ENCODE measurements at places on chromosomes 2 and 18. TPM values are rescaled to one million over a fixed set of nuclear protein-coding genes. Genes with fewer than 3 reads are reported as not detected.

DNA sequence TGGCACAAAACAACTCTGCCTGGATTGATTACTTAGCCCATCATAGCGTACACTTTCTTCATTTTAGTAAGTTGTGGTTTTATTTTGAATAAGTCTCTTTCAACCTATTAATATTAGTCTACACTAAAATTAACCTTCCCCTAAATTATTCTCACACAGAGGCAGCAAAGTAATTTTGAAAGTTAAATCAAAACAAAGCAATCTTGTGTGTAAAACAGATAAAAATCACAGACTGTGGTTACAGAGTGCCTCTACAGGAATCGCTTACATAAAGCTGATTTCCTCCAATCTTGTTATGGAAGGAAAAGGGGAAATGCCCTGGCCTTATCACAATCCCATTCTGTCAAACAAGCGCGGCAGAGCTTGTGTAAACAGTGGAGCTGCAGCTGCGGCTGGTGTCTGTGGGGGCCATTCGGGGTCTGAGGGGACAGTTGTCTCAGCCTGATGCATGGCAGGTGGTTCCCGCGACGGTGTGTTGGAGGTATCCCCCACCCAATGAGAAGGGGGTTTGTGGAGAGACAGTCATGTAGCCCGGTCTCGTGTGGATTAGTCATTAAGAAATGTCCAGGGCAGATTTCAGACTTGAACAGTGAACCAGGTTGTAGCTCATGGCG, 42.1 kb downstream of the BCL2L11 start:
- no peak for DNase-seq

DNA sequence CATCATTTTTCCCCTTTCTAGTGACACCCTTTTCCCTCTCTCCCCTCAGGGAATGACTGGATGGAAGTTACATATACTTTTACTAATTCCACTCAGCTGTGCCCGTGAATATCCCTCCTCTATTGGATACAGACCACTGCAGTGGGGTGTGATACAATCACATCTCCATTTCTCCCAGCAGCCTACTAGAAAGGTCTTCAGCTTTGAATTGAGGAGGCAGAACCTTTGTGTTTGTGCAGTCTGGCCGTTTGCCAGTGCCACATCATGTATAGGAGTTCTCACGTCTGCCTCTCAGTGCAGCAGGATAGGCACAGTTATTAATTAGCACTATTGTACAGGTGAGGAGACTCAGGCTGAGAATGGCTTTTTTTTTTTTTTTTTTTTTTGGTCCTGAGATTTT, 16.4 kb downstream of the TNFRSF11A start:
- DNase-seq = no peak

Gene PRKAG3
- not detected for total RNA-seq

Gene ASPRV1
- 2.7 TPM for total RNA-seq

GRCh38 chr2:14324308-14324707, 308.2 kb upstream of the LRATD1 start:
- DNase-seq = no peak

GRCh38 chr18:9741793-9742523, 33.9 kb downstream of the RAB31 start:
- peak; percentile 69 for DNase-seq

Gene SCN3A
- total RNA-seq = 3.5 TPM

DNA sequence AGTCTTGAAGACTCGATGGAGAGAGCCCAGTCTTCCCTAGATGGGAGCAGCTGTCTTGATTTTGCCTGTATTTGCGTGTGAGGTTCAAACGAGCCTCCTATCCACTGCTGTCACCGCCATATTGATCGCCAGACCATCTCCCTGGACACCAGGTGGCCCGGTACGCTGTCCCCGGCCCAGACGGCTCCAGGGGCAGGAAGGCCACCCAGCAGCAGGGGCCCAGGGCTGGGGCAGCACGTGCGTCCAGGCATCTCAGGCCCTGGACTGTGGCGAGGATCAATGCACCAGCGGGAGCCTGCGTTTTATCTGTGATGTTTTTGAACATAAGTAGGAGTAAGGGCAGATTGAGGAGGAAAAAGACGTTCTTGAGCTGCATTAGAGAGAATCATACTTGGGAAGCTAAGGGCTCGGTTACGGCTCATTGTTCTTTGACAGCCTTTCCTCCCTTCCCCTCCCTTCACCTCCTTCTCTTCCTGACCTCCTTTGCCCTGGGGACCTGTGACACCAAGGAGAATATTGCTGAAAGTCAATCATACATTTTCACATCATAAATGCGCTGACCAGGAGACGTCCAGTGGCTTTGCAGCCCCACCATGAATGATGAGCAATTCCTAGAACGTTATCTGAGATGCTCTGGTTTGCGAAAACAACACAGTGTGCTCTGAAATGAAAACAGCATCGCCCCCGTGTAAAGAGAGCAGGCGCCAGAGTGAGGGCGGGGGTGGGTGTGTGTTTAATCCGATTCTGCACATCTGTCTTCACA, 711.2 kb upstream of the SALL3 start:
- no peak for DNase-seq

DNA sequence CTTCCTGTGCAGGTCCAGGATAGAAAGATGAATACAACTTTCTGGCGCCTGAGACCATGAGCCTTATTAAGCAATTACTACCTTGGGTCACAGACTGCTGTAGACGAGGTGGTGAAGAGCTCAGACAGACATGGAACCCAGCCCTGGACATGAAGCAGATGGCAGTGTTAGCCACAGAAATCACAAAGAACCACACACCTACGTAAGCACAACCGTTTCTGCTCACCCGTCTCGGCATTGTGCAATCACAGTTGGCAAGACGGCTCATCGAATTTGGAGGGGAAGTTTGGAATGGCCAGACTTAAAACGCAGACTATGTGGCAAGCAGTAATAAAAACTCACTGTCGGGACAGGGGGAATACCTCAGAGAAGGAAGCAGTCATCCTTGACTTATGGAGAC, 24.3 kb upstream of the ASPRV1 start:
- peak; percentile 83 for DNase-seq

DNA sequence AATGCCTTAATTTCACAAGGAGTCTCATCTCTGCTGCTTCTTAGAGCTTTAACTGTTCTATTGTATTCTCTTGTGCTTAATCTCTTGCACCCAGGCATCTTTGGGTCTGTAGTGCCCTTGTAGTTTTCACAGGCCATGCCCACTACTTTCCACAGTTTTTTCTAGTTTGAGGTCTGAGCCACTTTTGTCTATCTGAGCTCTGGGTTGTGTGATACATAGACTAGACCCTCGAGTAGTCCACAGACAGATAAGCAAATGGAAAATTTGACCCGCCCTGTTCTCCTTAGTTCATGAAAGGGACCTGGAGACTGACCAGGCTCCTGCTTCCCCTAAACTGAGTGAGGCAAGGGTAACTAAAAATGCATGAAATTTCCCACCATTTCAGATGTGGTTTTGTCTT, 466.8 kb upstream of the ZEB2 start:
- no peak for DNase-seq

Gene KIF3C
- 3.8 TPM for total RNA-seq

Gene ALPG
- total RNA-seq = not detected

DNA sequence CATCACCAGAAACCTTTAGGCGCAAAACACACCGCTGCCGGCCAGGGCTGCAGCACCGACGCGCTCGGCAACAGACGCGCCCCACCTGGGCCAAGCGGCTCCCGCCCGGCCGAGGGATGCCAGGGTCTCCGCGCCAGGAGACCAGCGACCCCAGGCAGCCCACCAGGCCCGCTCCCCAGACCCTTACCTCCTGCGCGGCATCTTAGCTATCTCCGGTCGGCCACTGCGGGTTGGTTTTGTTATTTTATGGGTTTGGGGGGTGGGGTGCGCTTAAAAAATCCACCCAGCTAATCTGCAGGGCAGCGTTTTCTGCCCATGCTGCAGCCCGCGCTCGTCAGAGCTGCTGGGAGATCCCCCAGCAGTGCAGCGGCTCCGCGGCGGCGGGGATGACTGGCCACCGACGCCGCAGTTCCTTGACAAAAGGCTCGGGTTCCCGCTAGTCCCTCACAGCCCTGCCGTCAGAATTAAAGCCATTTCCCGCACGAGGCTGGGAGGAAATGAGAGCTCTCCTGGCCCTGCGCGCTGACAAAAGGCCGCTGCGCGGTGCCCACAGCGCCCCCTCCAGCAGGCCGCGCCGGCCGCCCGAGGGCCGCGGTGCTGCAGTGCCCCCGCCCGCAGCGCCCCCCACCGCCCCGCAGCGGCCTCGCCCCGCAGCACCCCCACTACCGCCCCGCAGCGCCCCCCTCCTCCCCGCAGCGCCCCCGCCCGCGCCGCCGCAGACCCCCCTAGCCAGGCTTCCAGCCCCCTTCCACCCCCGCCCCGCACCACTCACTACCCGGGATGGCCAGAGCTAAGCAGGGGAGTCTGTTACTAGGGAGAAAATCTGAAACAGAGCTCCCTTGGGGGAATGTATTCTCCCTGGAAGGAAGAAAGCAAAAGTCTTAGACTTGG, at the start of gene ADD2:
Gene ADD2 (minus strand): TSS at position 502 of the 891 bp plus-strand sequence. CDS start 61,792 bp downstream, outside the sequence.
- DNase-seq = peak; percentile 78

Gene GFPT1
- total RNA-seq = 25.6 TPM

- no peak for DNase-seq
Observed at GRCh38 chr2:42132191-42132965, 36.8 kb upstream of the EML4 start.

DNA sequence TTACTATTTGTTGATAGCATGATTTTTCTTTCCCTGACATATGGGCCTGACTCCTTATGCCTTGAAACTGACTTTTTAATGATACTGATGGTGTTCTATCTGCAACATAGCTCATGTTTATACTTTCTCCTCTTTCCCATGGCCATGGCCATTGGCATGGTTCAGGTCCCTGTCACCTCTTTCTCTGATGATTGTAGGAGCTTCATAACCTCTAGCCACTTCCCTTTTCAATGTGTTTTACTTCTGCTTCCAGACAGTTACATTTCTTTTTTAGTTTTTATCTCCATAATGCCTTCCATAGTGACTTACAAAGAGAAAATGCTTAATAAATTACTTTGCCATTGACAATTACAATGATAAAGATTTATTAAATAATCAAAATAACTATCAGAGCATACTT, 177.9 kb upstream of the SETBP1 start:
- DNase-seq = no peak

DNA sequence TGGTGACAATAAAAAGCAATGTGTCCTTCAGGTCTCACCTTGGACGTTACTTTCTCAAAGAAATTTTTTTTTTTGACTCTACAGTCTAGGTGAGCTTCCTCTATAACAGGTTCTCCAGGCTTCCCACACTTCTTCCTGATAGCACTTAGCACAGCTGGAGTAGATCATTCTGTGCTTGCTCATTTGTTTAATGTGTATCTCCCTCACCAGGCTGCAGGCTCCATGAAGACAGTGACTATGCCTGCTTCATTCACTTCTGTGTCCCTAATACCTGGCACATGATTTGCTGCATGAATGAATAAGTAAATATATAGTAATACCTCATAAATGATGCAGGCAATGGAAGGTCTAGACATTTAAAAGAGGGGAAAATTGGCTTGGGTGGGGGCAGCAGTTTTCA, 109.9 kb upstream of the CD302 start:
- DNase-seq = no peak

DNA sequence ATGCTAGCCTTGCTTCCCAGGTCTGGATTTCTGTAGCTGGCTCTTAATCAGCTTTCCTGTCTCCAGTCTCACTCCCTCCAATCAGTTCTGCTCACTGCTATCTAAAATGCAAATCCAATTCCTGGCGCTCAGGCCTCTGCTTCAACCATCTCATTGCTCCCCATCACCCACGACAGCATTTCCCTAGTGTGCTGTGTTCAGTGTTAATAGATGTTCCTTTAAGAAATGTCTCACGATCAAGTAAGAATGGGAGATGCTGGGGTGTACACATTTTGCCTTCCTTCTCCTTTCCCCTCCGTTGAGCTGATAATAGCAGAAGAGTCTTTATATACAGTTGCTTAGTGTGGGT, 1.6 kb upstream of the PUM2 start:
- DNase-seq = no peak

DNA sequence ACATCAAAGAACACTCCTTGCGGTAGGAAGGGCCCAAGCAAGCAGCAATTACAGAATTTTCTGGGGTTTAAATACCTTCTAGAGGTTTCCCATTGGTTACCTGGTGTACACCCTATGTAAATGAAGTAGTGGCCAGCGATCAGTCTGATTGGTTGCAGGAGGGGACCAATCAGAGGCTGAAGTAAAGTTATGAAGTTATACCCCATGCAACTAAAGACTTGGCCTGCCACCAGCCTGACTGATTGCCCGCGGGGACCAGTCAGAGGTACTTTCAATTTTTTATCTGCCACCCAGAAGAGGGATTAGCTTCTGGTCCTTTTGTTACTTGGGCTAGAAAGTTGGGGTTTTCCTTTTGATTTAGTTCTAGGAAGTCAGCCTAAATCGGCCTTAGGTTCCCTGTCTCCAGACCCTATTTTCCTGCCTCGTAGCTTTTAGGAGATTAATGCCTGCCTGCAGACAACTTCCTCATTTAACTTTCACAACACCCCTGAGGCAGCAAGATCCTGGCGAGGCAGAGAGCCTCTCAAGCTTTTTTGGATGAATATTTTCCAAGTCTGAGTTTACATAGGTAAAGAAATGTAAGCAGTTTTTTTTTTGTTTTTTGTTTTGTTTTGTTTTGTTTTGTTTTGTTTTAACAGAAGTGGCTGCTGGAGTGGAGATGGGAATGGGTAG, 1.5 kb upstream of the DGUOK start:
- DNase-seq = no peak

DNA sequence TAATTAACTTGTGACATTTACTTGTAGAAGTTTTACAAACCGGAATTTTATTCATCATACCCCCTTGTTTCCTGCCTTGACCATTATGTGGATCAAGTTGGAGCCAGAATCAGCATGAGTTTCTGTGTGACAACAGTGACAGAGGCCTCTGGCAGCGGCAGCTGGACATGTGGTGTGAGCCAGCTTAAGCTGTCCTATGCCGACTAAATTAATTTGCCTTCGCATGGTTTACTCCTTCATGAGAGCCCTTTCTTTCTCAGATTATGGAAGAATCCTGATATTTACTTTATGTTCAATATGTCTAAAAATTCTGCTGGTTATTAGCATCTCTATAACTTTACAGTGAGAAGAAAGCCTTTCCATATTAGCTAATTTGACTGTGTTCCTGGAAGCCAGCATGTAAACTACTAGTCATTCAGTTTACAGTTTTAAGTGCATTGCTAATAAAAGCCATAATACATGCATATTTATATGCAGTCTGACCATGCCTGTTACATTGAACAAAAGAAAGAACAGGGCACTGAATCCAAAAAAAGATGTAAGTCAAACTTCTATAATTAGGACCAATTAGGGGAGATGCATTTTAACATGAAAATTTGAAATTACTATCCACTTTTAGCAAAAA, 495.8 kb upstream of the ACVR2A start:
- DNase-seq = no peak

DNA sequence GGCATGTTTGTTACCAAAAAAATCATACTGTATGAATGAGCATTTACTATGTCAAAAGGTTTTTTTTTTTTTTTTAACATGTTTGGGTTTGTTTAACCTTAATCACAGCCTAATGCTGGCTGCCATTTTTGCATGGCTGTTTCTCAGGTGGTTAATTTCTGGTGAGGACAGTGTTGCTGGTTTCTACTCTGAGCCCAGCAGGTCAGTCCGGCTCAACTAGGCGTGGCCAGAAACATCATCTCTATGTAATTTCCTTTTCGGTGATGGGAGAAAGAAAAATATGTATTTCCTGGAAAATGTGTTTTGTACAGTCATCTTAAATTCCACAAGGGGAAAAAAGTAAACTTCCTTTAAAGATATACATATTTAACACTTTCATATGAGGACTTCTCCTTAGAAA, 24.9 kb upstream of the BZW1 start:
- DNase-seq = no peak

- DNase-seq = no peak
Observed at GRCh38 chr18:77140439-77141109, 8.0 kb upstream of the MBP start.

Data from spleen (tissue), 13 donors.